Endothelial cell (in vitro differentiated cells): ENCODE measurements at places on chromosomes 6 and 20.

- DNase-seq, result no peak
These were observed 58.4 kb downstream of the TRERF1 start for GRCh38 chr6:42393339-42393738.

DNA sequence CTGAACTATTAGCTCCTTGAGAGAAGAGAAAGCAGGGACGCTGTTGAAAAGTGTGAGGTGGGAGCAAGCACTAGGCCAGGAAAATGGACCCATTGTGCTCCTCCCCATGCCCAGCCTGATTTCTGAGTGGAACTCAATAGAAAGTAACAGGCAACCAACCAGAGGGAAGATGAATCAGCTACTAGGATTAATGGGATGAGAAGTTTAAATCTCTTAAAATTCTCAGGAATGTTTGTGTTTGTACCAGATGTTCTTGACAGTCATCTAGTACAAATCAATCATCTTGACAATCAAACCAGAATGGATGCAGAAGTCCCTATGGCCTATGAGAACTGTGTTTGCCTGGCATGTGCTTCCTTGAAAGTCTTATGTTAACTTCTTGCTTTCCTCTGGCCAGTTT, 48.9 kb downstream of the HDDC2 start:
- no peak for DNase-seq

GRCh38 chr6:142568857-142569597, 267.2 kb downstream of the ADGRG6 start:
- DNase-seq, result no peak

DNA sequence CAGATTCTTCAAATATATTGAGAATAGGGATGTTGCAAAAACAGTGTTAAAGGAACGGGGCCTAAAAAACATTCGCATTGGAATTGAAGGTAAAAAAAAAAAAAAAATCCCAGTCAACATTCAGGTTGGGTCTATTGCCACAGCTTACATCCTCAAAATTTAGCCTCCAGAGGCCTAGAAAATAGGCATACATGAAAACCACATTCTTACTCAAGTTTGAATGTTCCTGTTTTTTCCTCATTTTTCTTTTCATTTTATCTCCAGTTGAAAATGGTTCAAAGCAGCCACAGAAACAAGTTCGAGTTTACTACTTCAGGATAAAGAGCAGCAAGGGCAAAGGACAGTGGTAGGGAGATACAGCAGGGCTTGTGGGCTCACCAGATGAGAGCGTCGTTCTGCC, 41.9 kb downstream of the KCTD20 start:
- DNase-seq, result no peak
